GM12865 (cell line): ENCODE measurements at places on chromosomes 4 and X.
A peak's percentile ranks its signal among the peaks of the same experiment; 100 is the strongest.

- DNase-seq, result no peak
Measured at GRCh38 chr4:108488865-108489264, 131.5 kb upstream of the RPL34 start.

- DNase-seq, result peak; percentile 78
Measured at GRCh38 chrX:30713061-30713525, 59.9 kb downstream of the GK start.

- no peak for DNase-seq
Measured at GRCh38 chr4:160175064-160175643, 1072.3 kb downstream of the RAPGEF2 start.

- no peak for DNase-seq
Measured at GRCh38 chrX:103727115-103727514, 16.4 kb downstream of the TMEM31 start.

DNA sequence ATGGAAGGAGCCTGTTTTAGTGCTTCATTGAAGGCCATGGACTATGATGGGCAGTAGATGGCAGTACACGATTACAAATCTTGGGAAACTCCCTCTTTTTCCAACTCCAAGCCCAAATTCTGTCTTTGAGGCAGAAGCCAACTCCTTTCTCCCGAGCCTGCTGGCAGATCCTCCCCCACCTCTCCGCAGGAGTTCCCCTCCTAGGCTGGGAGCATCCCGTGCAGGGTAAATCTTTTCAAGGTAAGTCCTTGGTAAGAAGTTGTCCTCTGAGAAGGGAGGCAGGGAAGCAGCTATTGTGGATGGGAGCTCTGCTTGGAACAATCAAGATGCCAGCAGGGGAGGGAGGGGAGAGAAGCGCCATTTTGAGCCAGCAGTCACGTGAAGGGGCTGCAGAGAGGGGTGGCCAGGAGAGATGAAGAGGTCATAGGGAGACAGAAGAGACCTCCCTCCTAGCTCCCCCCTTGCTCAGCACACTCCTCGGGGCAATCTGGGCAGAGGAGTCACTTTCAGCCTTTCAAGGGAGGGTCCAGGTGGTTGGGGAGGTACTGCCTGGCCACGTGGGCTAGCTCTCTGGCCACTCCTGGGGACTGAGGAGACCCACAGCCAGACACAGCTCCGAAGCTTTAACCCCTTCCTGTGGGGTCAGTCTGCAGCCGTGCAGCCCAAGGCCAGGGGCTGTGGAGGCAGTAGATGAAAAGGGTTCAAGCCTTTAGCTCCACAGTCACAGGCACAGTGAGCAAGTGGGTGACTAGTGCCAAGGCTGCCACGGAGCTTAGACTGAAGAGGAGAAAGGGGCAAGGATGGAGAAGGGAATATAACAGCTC, 9.6 kb downstream of the CC2D2A start:
- DNase-seq, result peak; percentile 55

GRCh38 chr4:82367438-82368097, 6.2 kb downstream of the HNRNPD start:
- DNase-seq, result no peak
